ENCODE measurements at places on chromosomes 4 and X.
A peak's percentile ranks its signal among the peaks of the same experiment; 100 is the strongest.

- peak; percentile 72 for DNase-seq
Observed at GRCh38 chr4:84965553-84966381, 723 bp downstream of the WDFY3 start.

- no peak for DNase-seq
Observed at GRCh38 chr4:145920205-145920604, 18.4 kb downstream of the ZNF827 start.

DNA sequence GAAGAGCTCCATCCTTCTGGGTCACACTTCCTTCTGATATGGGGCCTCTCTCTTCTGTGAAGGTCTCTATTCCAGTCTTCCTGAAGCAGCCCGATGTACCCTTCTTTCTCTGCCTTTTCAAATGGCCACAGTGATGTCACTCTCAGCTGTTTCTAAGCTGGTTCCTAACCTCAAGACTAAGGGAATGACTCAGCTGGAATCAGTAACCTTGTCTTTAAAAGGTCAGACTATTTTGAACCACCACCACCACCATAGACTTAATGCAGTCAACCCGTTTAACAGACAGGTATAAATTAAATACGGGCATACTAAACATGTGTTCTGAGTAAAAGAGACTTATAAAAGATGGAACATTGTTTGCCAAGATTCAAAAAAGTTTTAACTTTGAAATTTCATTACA lies 121.0 kb downstream of the PPA2 start:
- DNase-seq, result no peak

GRCh38 chrX:96455078-96455477 lies 229.6 kb upstream of the DIAPH2 start:
- DNase-seq, result no peak

DNA sequence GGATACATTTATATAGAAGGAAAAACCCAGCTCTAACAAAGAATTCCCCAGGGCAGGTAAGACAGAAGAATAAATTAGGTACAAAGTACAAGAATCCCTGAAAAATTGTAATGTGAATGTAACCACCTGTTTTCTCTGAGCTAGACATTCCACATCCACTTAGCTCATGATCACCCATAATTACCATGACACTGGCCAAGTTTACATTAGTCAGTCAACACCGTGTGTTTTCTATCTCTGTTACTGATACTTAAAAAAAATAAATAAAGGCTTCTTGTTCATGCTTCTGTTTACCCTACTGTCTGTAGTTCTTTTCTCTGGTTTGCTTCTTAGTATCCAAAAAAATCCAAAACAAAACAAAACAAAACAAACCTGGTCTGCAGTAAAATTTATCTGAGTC lies 66.0 kb downstream of the CBLL2 start:
- DNase-seq, result no peak

DNA sequence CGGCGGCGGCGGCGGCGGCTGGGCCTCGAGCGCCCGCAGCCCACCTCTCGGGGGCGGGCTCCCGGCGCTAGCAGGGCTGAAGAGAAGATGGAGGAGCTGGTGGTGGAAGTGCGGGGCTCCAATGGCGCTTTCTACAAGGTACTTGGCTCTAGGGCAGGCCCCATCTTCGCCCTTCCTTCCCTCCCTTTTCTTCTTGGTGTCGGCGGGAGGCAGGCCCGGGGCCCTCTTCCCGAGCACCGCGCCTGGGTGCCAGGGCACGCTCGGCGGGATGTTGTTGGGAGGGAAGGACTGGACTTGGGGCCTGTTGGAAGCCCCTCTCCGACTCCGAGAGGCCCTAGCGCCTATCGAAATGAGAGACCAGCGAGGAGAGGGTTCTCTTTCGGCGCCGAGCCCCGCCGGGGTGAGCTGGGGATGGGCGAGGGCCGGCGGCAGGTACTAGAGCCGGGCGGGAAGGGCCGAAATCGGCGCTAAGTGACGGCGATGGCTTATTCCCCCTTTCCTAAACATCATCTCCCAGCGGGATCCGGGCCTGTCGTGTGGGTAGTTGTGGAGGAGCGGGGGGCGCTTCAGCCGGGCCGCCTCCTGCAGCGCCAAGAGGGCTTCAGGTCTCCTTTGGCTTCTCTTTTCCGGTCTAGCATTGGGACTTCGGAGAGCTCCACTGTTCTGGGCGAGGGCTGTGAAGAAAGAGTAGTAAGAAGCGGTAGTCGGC lies 528 bp downstream of the FMR1 start:
- peak; percentile 13 for DNase-seq

GRCh38 chr4:182531555-182532162 lies 288.5 kb downstream of the TENM3 start:
- DNase-seq, result no peak

- DNase-seq, result no peak
Observed at GRCh38 chr4:83387012-83387411, 52.4 kb upstream of the HPSE start.

DNA sequence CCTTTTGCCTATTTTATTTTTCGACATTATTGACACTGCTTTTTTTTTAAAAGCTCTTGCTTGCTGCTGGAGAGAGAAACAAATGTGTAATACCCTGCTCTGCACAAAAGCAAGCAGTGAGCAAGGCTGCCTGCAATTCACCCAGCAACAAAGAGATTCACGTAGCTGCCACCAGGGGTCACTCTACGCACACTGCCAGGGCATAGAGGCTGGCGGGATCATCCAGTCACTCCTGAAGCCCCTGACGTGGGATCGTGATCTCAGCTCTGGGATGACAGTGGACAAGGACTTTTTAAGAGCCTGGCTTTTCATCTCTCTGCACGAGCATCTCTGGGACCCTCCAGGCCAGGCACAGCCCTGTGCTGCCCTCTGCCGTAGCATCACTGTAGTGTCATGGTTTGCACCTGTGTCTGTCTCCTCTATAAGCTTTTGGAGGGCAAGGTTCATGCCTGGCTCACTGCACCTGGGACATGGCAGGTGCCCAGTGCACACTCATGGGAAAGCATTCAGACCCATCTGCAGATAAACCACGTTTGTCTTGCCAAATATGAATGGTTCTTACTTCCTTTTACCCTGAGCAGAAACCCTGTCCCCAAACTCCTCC lies 19.8 kb downstream of the C4orf50 start:
- peak; percentile 78 for DNase-seq

DNA sequence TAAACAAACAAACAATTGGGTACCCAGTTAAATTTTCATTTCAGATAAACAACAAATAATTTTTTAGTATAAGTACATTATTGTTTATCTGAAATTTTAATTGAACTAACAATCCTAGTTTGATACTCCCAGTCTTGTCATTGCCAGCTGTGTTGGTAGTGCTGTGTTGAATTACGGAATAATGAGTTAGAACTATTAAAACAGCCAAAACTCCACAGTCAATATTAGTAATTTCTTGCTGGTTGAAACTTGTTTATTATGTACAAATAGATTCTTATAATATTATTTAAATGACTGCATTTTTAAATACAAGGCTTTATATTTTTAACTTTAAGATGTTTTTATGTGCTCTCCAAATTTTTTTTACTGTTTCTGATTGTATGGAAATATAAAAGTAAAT lies 2.9 kb downstream of the CXCL8 start:
- DNase-seq, result no peak

- DNase-seq, result no peak
Observed at GRCh38 chr4:111572470-111572869, 572.8 kb upstream of the FAM241A start.

DNA sequence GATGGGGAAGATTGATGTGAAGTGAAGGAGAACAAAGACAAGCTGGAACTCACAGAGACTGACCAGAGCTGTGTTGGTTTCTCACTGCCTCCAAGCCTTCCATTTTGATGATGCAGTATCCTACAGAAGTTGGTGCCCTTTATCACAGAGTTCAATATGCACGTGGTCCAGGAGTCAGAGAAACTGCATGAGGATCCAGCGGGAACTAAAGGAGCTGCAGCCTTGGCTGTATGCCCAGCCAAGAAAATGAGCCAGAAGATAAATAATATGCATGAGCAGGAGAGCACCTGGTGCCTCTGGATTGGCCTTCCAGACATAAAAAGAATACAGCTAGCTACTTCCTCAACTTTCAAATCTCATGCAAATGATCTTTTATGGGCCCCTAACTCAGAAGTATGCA lies 44.3 kb upstream of the DCLK2 start:
- DNase-seq, result peak; percentile 52

GRCh38 chr4:168803732-168804131 lies 206.3 kb downstream of the CBR4 start:
- no peak for DNase-seq

DNA sequence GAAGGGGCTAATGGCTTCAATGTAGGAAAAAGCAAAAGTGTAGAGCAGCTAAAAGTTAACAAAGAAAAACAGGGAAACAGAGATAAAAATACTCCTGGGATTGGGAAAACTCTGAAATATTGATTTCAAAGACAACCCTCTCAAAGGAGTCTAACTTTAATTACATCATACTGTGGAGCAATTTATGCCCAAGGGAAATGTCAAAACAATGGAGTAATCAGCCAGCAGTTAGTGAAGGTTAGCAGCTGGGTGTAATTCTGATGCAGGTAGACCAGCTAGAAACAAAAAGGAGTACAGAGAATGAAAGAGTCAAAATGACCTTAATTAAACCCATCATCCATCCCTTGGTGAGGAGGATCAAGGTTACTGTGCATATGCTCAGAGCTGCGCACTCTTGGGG lies 169.0 kb downstream of the ADAM29 start:
- DNase-seq, result no peak

DNA sequence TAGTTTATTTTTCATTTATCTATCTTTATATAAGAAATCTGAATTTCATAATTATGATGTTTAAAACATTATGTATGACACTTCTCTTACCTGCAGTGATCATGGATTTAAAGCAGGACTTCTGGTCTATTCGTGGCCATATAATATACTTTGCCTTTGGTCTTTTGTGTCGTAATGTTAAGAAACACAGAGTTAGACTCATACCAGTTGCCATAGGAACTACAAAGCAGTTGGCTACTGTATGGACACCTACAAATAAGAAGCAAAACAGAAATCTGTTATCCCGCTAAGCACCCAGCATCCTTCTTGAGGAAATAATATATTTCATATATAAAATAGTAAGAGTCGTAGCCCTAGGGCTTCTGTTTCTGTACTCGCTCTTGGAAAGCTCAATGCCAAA lies 4.3 kb downstream of the SEPSECS start:
- no peak for DNase-seq

GRCh38 chr4:6125103-6125651 lies 75.2 kb downstream of the JAKMIP1 start:
- DNase-seq, result no peak

DNA sequence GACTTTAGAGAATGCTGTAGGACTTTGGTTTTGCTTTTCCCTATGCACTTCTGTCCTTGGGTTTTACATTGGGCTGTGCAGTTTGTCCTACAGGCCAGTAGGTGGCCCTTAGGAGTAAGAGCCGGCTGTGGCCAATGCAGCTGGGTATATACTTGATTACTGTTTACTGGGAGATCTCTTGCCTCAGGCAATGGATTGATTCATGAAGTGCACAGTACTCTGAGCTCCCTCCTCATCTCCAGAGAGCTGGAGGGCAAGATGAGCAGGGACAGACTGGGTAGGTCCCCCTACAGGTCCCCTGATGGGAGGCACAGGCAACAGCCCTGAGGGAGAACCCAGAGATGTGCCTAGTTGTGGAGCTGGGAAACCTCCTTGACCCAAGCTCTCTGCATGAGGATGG lies 103.8 kb upstream of the QRFPR start:
- DNase-seq, result peak; percentile 34

DNA sequence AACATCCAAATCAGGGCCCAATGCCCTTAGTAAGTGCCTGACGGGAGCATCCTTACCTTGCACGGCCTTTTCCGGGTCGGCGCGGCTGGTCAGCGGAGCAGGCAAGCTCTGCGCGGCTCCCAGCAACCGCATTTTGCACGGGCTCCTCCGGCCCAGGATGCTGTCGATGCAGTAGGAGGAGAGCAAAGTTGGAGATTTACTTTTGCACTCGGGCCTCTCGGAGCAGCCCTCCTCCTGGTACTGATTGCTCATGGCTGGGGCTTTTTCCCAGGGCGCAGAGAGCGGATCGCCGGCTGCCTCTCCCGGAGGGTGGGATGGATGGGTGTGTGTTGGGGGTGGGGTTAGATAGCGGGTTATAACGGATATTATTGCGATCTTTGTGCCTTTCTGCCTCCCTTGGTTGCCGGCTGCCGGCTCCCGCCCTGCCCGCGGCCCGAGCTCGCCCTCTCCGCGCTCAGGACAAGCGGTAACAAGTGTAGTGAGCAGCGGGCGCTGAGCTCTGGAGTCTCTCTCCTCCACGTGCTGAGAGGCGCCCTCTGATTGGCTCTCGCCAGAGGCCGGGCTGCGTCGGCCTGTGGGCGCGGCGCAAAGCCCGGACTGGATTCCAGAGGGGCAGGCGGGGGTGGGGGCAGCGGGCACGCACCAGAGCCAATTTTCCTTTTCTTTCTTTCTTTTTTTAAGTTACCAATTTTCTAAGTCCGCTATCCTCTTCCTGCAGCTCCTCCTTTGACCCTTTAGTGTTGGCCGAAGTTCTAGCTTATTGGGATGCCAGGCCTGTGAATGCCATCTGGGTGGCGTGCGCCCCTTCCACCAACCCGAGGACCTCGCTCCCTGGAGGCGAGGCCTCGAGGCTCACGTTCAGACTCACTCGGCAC lies at the start of gene ARX:
ARX (minus strand) TSS at position 480 of the 875 bp plus-strand sequence; CDS start at position 252, 228 bp downstream.
- DNase-seq, result peak; percentile 50

- no peak for DNase-seq
Observed at GRCh38 chr4:115213716-115214115, 100.3 kb upstream of the NDST4 start.

- DNase-seq, result no peak
Observed at GRCh38 chrX:40866893-40867292, 131.6 kb upstream of the MED14 start.

DNA sequence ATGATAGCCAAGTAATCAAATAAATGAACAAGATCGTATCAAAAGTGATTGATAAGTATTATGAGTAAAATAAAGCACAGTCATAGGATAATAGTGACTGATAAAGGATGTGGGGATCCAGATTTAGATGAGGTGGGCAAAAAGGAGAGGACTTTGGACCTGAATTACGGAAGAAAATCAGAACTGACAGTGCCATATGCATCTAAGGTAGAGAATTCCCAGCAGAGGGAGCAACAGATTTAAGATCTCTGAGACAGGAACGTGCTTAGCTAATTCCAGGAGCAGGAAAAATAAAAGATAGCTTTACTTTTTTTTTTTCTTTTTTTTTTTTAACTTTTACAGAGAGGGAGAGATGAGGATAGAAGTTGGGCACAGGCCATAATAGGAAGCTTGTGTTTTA lies 189.9 kb downstream of the NWD2 start:
- no peak for DNase-seq

DNA sequence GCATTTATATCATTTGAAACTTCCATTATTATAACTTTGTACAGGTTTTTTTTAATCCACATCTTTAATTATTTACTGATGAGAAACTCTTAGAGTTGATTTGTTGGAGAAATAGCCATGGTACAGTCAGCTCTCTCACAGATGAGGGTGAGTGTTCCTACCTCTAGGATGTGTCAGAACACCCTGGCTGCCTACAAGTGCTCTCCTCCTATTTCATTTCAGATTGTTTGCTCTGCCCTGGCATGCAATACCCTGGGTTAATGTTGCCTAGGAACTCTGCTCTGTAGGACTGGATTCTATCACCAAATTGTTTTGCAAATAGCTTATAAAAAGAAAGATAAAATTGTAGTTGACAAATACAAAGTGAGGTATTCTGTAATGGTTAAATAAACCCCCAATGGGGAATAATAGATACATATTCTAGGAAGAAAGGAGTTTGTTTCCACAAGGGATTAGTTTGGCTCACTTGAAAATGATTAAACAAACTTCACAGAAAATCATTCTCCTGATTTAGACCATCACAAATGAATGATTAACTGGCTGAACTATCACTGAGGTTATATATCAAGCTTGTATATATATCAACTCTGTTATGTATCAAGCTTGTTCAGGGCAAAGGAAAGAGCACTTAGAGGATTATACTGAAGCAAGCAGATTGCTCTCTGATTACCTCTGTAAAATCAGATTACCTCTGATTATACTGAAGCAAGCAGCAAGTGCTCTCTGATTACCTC lies 150.0 kb downstream of the PDE5A start:
- no peak for DNase-seq
